ENCODE measurements at places on chromosomes 6 and 20.

DNA sequence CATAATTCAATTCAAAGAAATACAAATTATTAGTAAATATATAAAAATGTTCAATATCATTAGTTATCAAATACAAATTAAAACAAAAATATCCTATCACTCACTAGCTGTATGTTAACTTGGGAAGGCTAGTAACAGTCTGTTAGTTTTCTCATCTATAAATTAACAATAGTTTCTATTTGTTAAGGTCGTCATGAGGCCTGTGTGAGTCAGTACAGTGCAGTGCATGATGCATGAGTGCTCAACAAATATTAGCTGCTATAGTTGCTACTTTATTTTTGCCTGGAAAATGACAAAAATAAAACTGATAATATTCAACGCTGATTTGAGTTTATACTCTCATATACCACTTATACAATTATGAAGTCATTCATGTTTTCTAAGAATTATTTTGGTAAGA is 401.6 kb upstream of the RUNX2 start:
- no peak for DNase-seq

- DNase-seq, result no peak
Measured at GRCh38 chr20:1906361-1907051, 11.3 kb downstream of the SIRPA start.

GRCh38 chr6:149052350-149053106 is 265.0 kb upstream of the TAB2 start:
- no peak for DNase-seq

- DNase-seq, result no peak
Measured at GRCh38 chr6:87807475-87807874, 105.4 kb upstream of the AKIRIN2 start.

GRCh38 chr20:48801197-48801596 is 26.6 kb downstream of the PREX1 start:
- DNase-seq, result no peak

DNA sequence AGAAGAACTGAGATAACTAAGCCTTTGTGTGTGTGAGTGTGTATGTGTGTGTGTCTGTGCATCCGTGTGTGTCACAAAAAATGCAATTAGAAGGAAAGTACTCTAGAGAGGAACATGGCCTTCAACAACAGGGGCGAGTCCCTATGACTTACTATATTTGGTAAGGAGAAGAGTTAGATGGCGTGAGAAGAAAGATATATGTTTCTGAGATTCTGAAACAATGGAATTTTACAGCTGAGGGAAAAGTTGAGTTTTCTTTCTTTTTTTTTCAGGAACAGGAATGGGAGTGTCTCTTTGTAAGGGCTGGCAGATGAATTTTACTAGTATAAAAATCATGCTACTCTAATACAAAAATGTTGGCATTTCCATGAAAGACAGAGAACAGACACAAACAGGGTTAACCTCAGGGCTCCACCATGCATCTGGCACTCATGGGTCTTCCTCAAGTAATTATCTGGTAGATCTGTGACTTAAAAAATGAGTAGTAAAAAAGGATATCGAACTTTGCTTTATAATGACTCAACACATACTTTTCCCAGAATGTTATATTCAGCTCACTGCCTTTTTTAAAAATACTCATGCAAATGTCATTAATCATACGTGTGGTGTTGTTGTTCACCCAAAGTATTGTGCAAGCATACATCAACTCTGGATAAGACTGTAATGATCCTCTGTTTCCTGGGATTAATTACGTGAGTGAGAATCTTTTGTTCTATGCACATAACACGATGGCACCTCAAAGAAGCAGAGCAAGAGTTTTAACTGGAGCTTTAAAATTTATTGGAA is 12.8 kb upstream of the SASH1 start:
- no peak for DNase-seq

DNA sequence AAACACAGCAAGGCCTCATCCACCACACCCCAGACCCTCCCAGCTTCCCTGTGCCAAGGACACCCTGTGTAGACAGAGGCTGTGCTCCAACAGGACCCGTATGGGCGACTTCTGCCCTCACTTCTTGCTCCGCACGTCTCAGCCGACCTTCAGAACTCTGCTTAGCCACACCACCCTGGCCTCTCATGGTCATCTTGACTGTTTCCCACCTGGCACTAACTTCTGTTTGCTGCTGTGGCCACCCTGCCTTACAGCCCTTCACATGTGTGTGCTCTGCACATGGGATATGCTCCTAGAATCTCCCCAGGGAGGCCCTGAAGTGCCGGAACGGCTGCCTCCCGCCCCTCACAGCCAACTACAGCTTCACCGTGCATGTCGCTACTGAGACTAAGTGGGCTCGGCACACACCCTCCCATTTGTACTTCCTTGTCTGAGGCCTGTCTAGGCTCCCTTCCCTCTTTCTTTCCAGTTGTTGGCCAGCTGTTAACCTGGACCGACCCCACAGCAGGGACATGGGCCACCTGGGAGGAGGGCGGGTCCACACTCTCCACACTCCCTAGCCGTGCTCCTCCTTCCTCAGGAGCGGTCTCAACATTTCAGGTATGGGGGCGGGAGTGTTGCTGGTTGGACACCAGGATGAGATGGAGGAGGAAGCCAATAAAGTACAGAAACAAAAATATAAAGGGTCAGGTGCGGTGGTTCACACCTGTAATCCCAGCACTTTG is 69.6 kb downstream of the PYGB start:
- DNase-seq, result no peak

GRCh38 chr6:3987053-3987452 is 91.9 kb downstream of the FAM217A start:
- DNase-seq, result no peak

GRCh38 chr6:13946506-13946905 is 21.8 kb downstream of the RNF182 start:
- no peak for DNase-seq

- peak; percentile 11 for DNase-seq
Measured at GRCh38 chr20:57651881-57652605, 31.8 kb upstream of the ZBP1 start.

GRCh38 chr6:111050261-111051023 is 36.9 kb upstream of the SLC16A10 start:
- DNase-seq, result no peak

- no peak for DNase-seq
Measured at GRCh38 chr6:160930547-160931377, 60.8 kb upstream of the MAP3K4 start.

GRCh38 chr20:52167232-52167840 is 24.2 kb downstream of the ZFP64 start:
- DNase-seq, result no peak

GRCh38 chr20:63896264-63897105 is 1.6 kb downstream of the DNAJC5 start:
- peak; percentile 28 for DNase-seq

DNA sequence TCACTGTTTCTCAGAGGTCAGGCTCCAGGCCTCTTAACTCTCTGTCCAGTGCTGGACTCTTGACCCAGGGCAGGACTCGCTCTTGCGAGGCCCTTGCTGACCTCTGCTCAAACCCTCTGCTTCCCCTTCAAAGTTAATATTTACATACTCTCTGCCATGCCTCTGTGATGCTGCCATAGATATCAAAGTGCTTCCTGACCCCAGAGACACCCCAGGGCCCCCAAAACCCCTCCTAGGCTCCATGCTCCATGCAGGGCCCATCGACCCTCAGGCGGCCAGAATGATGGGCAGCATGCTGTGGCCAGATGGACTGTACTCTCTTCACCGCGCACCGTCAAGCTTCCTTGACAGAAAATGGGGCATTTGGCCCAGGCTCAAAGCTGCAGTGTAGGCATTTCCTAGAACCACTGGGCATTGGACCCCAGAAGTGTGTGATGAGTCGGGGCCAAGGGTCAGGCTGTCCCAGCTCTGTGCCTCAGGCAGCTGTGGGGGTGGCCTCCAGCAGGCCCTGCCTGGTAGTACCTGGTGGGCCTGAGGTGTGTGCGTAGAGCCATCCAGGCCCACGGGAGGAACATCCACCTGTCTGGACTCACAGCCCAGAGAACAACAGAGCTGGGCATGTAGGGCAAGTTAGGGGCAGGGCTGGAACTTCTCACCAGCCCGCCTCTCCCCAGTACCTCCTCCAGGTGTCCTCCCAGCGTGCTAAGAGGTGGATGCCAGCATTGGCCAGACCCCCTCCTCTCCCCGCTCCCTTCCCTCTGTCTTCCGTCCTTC is 142.8 kb downstream of the VEGFA start:
- DNase-seq, result no peak

DNA sequence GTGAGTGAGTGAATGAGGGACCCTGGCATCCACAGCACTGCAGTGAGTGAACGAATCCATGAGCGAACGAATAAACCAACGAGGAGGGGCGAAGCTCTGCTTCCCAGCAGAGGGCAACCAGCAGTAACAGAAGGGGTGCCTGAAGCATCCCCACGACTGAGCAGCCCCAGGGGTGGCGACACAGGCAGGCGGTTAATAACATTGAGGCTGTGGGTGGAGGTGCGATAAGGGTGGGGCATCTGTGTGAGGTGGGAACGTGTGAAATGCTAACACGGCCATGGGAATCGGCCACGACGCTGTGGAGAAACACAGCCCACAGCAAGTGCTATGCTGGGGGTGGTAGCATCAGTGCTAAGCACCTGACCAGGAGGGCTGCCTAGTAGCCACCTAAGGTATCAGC is 75.9 kb downstream of the TAF4 start:
- no peak for DNase-seq

DNA sequence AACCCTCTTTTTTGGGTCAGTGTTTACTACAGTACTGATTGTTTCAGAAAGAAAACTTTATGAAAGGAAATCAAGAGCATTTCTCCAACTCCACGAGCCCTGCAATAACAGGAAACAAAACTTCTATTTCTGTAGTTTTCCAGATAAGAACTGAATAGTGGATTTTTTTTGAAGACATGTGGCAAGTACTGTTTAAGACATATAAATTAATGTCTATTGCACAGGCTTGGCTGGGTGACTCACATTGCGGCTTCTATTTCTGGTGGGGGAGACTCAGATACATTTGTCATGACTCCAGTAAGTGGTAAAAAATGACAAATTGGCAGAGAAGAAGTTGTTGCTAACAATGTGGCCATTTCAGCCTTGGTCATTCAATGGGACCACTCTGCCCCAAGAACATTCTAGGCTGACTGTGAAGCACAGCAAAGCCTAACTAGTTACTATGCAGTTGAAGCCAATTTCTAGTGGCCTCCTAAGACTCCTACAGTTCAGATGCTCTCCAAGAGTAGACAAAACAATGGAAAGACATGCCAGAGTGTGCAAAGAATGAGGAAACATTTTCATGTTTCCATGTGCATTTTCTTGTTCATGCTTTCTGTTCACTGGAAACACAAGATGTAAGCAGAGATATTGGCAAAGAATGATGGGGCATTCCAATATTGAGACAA is 200.9 kb downstream of the EDN1 start:
- no peak for DNase-seq

DNA sequence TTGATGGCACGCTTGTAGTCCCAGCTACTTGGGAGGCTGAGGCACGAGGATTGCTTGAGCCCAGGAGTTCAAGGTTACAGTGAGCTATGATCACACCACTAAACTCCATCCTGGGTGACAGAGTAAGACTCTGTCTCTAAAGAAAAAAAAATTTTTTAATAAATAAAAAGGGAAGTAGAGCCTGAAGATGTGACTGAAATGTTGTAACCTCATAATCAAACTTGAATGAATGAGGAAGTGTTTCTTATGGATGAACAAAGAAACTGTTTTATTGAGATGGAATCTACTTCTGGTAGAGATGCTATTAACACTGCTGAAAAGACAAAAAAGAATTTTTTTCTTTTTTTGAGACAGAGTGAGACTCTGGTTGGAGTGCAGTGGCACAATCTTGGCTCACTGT is 6.7 kb downstream of the MAK start:
- DNase-seq, result no peak

- DNase-seq, result no peak
Measured at GRCh38 chr6:118354641-118355040, 193.5 kb upstream of the PLN start.

GRCh38 chr6:111338843-111339242 is 144.2 kb downstream of the REV3L start:
- DNase-seq, result no peak

DNA sequence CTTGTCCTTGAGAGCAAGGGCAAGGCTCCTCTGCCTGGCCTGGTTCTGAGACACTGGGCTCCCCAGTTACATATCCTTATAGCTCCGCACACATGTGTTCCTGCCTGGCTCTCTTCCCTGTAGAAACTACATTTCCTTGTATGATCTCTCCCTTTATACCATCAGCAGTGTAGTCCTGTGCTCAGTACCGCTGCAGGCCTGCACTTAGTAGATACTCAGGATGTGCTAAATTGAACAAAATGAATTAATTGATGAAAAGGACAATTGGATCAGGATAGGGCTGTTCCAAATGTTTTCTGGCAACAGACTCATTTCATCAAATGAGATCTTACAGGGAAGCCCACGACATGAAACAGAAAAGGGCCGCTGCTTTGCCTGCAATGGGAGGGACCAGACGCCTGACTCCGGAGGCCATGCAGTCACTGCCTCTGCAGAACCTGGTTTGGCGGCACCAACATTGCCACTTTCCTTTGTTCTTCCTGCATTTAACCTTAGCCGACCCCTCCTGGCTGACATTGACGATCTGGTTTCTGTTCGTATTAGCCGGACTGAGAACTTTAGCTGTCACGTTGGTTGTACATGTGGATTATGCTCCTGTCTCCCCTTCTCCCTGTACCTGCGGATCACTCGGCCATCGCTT is 53.3 kb downstream of the CHMP4B start:
- no peak for DNase-seq

GRCh38 chr6:111367393-111368088 is 115.5 kb downstream of the REV3L start:
- no peak for DNase-seq

DNA sequence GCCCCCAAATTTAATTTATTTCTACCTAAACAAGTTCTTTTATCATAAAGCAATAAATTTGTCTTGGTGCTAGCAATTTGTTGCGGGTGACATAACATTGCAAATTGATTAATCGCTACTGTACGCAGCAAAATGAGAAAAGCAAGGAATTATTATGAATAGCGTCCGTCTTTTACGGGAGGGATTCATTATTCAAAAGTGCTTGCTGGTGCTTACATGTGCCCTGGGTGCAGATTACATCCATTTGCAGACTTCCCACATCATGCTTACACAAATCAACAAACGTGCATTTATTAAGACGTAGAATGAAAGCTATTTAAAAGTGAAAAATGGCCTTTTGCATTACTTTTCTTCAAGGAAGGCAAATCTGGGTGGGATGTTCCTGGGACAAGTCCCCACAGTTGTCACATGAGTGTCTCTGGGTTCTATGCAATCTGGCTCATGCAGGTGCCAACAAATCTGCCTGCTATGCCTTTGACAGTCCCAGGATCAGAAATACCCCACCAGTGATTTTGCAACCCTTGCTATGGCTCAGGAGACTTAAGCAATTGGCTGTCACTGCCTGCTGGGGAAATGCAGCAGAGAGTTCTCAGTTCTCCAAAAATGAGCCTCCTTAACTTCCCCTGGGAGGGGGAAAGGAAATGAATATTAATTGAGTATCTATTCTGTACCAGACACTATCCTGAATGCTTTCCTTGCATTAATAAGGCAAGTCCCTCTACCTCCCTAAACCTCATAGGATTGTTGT is 30.1 kb upstream of the MAFB start:
- no peak for DNase-seq

Measured in DND-41 (cell line).